ENCODE measurements at places on chromosomes 4 and X.

GRCh38 chr4:107069049-107069448, 32.9 kb upstream of the DKK2 start:
- DNase-seq, result no peak

- DNase-seq, result peak; percentile 89
These were observed 61.8 kb downstream of the FHDC1 start for GRCh38 chr4:152997771-152998487.

- DNase-seq, result no peak
These were observed 29.0 kb downstream of the NOP14 start for GRCh38 chr4:2934077-2934812.

DNA sequence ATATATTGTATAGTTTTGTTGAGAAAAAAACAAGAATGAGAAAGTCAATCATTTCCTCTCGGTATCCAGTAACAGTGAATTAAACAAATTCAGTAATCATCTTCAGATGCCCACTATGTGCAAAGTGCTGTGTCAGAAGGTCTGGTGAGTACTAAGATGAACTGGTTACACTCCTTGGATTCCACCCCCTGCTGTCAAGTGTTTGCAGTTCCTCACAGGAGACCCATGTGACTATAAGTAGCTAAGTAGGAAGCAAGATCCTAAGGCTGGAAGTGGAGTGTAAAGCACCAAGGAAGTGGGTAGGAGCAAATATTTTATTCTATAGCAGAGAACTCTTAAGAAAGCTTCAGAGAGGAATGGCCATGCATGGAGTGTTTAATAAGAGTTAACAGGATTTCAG, 73.6 kb downstream of the SNX25 start:
- no peak for DNase-seq

- no peak for DNase-seq
These were observed 150.2 kb downstream of the SHROOM3 start for GRCh38 chr4:76585272-76585671.

GRCh38 chr4:82900066-82900410, 497 bp upstream of the THAP9 start:
- no peak for DNase-seq

GRCh38 chrX:110308220-110308619, 9.7 kb downstream of the AMMECR1 start:
- DNase-seq, result no peak

Measured in RWPE1 (cell line).